CD4-positive, CD25-positive, alpha-beta regulatory T cell (primary cell): ENCODE measurements at places on chromosomes 3 and 15. TPM values are rescaled to one million over a fixed set of nuclear protein-coding genes. Genes with fewer than 3 reads are reported as not detected.

FOXP1 gene
- 599 TPM for total RNA-seq

DNA sequence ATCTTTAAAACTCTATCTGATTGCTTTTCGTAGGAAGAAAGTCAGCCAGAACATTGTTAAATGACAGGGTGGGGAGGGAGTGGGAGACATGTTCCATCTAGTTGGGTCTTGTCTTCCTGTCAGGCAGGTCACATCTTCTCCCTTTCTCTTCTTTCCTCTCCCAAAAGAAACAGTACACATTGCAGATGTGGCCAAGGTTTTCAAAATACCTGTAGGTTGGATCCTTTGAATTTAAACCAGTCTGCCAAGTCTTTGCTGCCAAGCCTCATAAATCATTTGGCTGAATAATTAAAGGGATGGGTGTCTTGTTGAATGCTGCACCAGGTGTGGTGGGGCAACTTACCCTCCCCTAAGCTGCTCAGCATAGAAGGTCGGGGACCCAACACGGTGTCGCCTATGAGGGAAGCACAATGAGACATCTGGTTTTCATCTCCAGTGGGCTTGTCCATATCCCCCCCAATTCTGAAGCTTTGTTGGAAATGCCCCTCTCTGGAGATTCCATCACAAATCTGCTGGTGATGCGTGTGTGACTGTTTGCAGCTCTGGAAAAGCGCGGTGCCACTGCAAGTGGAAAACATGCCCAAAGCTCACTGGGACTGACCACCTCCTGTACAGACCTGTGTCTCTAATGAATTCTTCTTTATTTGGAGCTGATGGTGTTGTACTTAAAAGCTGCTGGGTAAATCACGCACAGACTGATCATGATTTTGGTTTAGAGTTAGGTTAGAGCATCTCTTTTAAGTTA, 112.6 kb downstream of the FILIP1L start:
- no peak for DNase-seq

SPTSSB gene
- total RNA-seq: not detected

DNA sequence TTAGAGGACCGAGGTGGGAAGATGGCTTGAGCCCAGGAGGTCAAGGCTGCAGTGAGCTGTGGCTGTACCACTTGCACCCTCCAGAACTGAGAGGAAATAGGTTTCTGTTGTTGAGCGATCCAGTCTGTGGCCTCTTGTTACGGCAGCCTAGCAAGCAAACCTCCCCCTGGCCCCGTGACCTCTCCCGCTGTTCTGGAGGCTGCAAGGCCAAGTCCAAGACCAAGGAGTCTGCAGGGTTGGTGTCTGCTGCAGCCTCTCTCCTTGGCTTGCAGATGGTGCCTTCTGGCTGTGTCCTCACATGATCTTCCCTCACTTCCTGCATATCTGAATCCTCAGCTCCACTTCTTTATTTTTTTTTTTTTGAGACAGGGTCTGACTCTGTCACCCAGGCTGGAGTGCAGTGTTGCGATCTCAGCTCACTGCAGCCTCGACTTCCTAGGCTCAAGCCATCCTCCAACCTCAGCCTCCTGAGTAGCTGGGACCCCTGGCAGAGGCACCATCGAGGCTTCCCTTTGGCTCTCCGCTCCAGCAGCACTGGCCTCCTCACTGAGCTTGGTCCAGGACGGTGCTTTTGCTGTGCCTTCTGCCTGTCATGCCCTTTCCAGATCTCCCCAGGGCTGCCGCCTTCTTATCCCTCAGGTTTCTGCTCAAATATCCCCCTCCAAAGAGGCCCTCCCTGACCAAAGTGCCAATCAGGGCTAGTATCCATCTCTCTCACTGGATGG, 18.0 kb upstream of the PLXND1 start:
- DNase-seq: no peak

DNA sequence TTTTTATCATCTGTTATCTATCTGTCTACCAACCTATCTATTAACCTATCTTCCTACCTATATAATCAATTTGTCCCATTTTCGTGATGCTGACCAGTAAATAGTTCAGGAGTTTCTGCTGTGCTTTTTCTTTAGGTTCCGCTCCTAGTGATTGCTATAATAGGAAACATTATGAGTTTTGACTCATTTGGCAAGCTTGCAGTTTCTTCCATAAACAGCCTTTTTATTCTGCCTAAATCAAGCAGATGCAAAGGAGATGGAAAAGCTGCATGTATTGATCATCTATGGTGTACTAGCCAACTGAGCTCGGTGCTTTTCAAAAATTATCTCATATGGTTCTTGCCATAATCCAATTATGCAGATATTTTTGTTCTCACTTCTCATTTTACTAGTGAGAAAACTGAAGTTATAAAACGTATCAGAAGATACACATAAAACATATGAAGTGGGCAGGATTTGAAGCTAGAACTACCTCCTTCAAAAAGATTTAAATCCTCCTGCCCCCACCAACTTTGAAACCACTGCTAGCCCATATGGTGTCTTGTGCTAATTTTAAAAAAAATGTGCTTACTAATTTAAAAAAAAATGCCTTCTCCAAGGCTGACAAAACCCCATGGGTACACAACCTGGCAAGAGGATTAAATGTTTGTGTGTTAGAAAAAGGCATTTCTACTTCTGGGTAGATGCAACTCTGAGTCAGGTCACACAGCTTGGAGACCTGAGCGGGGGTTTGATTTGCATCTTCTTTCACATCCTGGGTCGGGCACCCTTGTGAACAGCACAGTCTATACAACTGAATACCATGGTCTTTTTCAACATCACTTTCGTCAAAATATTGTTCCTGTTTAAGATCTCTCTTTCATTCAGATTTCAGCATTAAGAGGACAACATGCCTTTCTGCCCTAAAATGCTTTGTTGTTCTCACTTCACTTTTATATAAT, 267.0 kb downstream of the CHL1 start:
- DNase-seq: no peak

CA12 gene
- not detected for total RNA-seq

- DNase-seq: peak; percentile 33
Observed at GRCh38 chr15:66251790-66252684, 1.5 kb downstream of the MEGF11 start.

DNA sequence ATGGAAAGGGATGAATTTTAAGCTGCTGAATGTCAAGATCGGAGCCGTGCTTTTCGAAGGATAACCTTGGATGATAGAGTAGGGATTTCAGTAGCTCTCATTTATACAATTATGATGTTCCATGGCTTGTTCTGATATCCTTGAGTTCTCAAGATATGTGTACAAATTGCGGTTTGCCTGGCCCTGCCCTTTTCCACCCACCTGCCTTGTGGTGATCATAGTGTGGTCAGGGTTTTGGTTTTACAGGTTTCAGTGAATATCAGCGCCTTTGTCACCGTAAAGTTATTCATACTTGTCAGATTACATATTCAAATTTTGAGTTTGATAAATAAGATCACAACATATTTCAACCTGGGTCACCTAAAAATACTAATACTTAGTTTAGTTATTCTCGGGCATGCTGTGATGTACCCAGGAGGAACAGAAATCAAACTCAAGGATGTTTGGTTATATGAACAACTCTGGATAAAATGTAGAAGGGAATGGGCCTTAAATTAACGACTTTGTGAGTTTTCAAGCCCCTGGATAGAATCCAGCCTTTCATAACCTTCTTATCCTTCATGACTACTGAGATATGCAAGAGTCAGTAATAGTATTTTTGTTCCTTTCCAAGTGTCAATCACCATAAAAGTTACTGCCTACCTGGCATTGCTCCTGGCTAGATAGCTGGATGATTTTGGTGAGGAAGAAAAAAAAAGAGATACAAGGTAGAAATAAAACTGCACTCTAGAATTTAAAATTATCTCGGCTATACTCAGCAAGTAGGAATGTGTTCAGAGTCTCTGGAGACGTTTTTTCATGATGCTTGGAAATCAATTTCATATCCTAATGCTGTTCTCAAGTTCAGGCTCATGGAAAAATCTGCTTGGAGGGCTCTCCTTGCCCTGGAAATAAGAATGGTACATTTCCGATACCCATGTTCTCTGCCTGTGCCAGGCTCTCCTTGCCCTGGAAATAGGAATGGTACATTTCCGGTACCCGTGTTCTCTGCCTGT, 209.2 kb upstream of the TPRG1 start:
- no peak for DNase-seq

- DNase-seq: no peak
Observed at GRCh38 chr3:149353581-149354184, 20.2 kb upstream of the TM4SF18 start.

DNA sequence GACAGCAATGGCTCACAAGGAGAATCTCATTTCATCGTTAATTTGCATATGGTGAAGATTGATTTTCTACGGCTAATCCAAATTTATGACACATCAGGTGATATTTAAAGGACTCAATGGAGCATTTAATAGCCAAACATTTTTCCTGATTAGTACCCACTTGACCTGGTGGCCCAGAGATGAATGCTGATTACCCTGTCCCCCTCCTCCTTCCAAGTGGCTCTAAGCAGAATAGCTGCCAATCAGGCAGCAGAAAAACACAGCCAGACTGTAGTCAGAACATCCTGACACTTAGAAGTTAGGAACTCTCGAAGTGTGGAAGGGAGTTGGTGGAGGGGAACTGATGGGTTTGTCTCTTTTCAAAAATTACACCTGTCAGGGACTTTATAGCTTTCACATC, 302.5 kb downstream of the ZNF621 start:
- no peak for DNase-seq

GRCh38 chr3:66443118-66443803, 57.6 kb downstream of the LRIG1 start:
- DNase-seq: no peak
